Umbilical cord (tissue), 2 donors: ENCODE measurements at places on chromosomes 1 and 21. TPM values are rescaled to one million over a fixed set of nuclear protein-coding genes. Genes with fewer than 3 reads are reported as not detected.

SPRR1A gene
- total RNA-seq, result not detected

WDR26 gene
- 60.9 TPM for total RNA-seq

GPR153 gene
- total RNA-seq, result 17.6 TPM

AIRE gene
- 0.72 TPM for total RNA-seq

VHLL gene
- 6.0 TPM for total RNA-seq

LZIC gene
- 54.9 TPM for total RNA-seq

ANGPTL7 gene
- total RNA-seq, result 0.24 TPM

ANKRD34A gene
- total RNA-seq, result not detected

NPR1 gene
- 3.1 TPM for total RNA-seq

TMEM61 gene
- 12.0 TPM for total RNA-seq

LCE2B gene
- total RNA-seq, result not detected

A3GALT2 gene
- not detected for total RNA-seq

TSPAN1 gene
- not detected for total RNA-seq

NEGR1 gene
- total RNA-seq, result 49.1 TPM

AADACL4 gene
- total RNA-seq, result not detected

AMY1A gene
- total RNA-seq, result 0.48 TPM

CLCA1 gene
- total RNA-seq, result 0.72 TPM

GREM2 gene
- total RNA-seq, result 4.8 TPM

TPTE gene
- 2.9 TPM for total RNA-seq

COL24A1 gene
- 7.5 TPM for total RNA-seq

ASH1L gene
- 49.6 TPM for total RNA-seq

RAB42 gene
- total RNA-seq, result 7.0 TPM

SYT14 gene
- 3.9 TPM for total RNA-seq

NRIP1 gene
- 38.5 TPM for total RNA-seq

AGMAT gene
- 1.9 TPM for total RNA-seq

TMEM52 gene
- total RNA-seq, result not detected

S100A5 gene
- not detected for total RNA-seq

FAM72B gene
- 3.6 TPM for total RNA-seq
